ENCODE measurements at places on chromosomes 11 and 22.

- no peak for DNase-seq
Observed at GRCh38 chr22:29786031-29786430, 18.9 kb downstream of the UQCR10 start.

GRCh38 chr11:71080239-71081097 is 171.9 kb downstream of the SHANK2 start:
- DNase-seq = peak; percentile 49

- DNase-seq = no peak
Observed at GRCh38 chr11:134142536-134142935, 73.7 kb downstream of the JAM3 start.

GRCh38 chr11:70717936-70718595 is 319.7 kb downstream of the CTTN start:
- DNase-seq = no peak

DNA sequence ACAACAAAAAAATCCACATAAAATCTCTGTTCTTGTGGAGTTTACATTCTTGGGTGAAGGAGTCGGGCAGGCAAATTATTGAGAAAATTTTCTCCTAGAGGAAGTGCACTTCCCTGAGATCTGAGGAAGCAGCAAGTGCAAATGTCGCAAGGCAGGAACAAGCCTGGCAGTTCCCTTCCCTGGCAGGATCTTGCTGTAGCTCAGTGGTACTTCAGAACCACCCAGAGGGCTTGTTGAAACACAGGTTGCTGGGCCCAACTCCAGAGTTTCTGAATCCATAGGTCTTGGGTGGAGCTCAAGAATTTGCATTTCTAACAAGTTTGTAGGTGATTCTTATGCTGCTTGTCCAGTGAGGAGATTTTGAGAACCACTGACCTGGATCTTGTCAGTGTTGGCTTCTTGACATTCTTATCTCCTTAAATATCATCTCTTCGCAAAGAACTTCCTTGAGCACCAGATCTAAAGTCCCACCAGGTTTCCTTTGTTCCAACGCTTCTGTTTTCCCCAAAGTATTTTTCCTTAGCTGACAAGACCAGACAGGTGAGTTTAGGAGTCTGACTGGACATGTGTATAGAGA is 9.6 kb downstream of the QSER1 start:
- DNase-seq = no peak

- DNase-seq = no peak
Observed at GRCh38 chr11:8615291-8616032, 21.4 kb upstream of the STK33 start.
